ENCODE measurements at places on chromosomes 3 and 15. TPM values are rescaled to one million over a fixed set of nuclear protein-coding genes. Genes with fewer than 3 reads are reported as not detected.

Gene PLSCR2
- polyA plus RNA-seq: 1.5 TPM

Gene FBXW12
- 0.33 TPM for polyA plus RNA-seq

Gene IMPG2
- 0.44 TPM for polyA plus RNA-seq

Gene CLDN1
- 85.0 TPM for polyA plus RNA-seq

Gene TLR9
- 0.16 TPM for polyA plus RNA-seq

Gene ITIH1
- polyA plus RNA-seq: 0.05 TPM

Gene ADPGK
- polyA plus RNA-seq: 54.4 TPM

Gene SERP1
- 139 TPM for polyA plus RNA-seq

Gene SLC28A2
- 0.46 TPM for polyA plus RNA-seq

Gene LRRIQ4
- polyA plus RNA-seq: 0.16 TPM

Gene PLIN1
- polyA plus RNA-seq: 0.68 TPM

Gene INKA1
- 11.2 TPM for polyA plus RNA-seq

Gene TRPC1
- 10.5 TPM for polyA plus RNA-seq

Gene FOXL2NB
- polyA plus RNA-seq: 0.04 TPM

Gene AGBL1
- polyA plus RNA-seq: 0.09 TPM

Gene PRKCD
- 22.8 TPM for polyA plus RNA-seq

Gene GOLGA8K
- polyA plus RNA-seq: 0.85 TPM

Gene SPINT1
- polyA plus RNA-seq: 72.3 TPM

Gene CYP8B1
- polyA plus RNA-seq: 0.77 TPM

Gene TM4SF1
- 69.3 TPM for polyA plus RNA-seq

All from right renal pelvis (tissue), 4 donors.